NCI-H1436 (cell line): ENCODE measurements at places on chromosomes 5 and 9.

DNA sequence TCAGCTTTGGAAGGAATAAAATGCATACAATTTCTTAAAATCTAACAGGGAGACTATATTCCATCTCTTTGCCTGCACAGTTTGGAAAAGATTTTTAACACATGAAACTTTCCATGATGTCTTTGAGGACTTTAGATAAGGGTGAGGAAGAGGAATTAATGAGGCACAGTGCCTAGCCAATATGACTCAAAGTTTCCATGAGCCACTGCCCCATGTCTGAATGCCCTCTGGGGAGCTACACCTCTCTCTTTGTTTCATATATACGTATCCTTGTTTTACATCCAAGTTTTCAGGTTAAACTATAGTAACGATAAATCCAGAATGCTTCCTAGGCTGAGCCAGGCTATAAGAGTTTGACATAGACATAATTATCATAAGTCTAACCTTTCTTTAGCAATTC is 349.3 kb upstream of the TLE4 start:
- DNase-seq: no peak

- DNase-seq: no peak
These were observed 118.0 kb downstream of the EGFLAM start for GRCh38 chr5:38376404-38376803.

- DNase-seq: no peak
These were observed 47.7 kb downstream of the SIL1 start for GRCh38 chr5:139150367-139150999.

GRCh38 chr9:93119703-93119952 is 14.4 kb downstream of the NINJ1 start:
- no peak for DNase-seq

GRCh38 chr9:34520505-34521385 is 2.0 kb downstream of the ENHO start:
- no peak for DNase-seq

DNA sequence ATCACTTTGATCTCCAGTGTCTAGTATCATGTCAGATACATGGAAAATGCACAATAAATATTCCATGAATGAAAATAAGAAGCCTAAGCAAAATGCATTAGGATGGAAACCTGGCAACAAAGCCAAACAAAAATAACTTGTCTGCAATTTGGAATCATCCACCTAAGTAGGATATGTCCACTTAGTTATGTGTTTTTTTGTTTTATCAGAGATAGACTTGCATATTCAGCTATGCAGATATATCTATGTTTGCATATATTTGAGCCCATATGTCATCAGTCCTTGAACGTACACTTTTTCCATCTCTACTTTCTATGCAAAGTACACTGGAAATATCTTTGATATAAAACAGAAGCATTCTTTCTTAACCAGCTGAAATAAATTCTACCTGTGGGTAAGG is 707.1 kb downstream of the EFNA5 start:
- no peak for DNase-seq

GRCh38 chr5:43110606-43111170 is 10.0 kb upstream of the ZNF131 start:
- no peak for DNase-seq
